CD4-positive, alpha-beta T cell treated with Interferon alpha-2 for 1 hour (primary cell): ENCODE measurements at places on chromosomes 12 and 14.
A peak's percentile ranks its signal among the peaks of the same experiment; 100 is the strongest.

- no peak for DNase-seq
Measured at GRCh38 chr12:18863769-18864500, 126.0 kb downstream of the CAPZA3 start.

DNA sequence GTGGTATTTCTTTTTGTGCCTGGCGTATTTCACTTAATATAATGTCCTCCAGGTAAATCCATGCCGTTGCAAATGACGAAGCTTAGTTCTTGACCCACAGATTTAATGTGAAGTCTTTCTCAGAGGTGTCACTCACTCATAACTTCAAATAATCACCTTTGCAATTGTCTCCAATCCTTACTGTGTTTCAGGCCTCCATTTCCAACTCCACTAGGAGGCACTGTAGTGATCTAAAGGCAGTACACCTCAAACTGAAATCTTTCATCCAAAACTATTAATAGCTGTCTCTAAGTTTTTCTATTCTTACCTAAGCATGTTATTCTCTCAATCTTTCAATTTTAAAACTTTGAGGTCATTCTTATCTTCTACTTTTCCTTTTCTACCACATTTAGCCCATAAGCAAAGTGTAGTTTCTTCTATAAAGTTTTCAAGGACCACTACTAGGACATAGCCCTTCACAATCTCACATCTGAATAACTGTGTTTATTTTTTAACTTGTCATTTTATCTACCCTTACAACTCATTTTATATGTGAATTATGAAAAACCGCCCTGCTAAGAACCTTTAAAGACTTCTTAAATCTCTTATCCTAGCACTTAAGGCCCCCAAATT is 25.5 kb upstream of the FBXO34 start:
- DNase-seq: peak; percentile 65

DNA sequence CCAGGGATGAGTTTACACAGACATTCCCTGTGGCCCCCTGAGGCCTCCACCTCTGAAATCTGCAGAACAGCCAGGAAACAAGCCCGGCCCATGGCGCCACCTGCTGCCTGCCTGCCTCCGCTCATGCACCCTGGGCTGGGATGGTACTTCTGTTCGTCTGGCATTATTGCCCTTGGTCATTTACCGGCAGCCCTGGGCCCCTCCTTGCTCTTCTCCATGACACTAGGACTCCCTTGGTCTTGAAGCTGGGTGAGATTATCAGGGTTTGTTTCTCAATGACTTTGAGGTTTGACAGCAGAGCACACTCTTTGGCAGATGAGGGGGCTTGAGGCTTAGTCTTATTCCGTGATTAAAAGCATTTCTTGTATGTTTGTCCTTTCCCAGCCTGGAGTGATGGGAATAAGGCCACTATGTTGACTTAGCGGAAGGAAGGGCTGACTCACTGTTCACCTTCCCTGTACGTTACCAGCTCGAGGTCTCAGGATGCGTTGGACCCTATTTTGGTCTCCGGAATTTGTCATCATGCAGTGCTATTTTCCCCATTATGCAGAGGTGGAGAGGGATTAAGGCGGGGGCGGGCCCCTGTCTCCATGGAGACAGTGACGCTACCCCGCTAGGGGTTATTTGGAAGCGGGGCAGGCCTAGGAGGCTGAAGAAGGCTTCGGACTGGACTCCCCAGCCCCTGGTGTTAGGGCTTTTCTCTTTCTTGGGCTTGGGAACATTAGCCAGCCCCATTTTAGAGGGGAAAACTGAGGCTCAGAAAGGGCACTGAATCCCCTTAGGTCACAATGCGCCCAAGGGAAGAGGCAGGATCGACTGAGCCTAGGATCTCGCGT is 706 bp upstream of the PEX5 start:
- peak; percentile 60 for DNase-seq

DNA sequence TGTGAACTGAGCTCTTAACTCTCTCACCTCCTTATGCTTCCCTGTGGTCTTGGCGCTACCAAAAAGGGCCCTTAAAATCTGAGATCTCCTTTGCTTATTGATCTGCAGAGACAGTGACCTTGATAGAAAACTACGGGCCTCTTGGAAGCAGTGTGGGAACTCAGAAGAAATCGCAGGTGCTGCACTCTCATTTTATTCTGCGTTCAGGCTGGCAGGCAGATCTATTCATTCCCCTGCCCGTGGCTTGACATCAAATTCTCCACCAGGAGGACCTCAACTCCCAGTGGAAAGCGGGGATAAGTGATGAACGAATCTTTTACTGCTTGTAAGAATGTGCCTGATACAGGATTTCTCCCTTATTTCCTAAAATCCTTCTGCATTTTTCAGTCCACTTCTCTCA is 143.2 kb upstream of the SEL1L start:
- no peak for DNase-seq

GRCh38 chr14:73771848-73772638 is 57.9 kb upstream of the PNMA1 start:
- DNase-seq: peak; percentile 76

GRCh38 chr12:103632554-103633216 is 45.6 kb downstream of the STAB2 start:
- peak; percentile 16 for DNase-seq

GRCh38 chr12:128794661-128795529 is 28.9 kb downstream of the SLC15A4 start:
- peak; percentile 58 for DNase-seq

DNA sequence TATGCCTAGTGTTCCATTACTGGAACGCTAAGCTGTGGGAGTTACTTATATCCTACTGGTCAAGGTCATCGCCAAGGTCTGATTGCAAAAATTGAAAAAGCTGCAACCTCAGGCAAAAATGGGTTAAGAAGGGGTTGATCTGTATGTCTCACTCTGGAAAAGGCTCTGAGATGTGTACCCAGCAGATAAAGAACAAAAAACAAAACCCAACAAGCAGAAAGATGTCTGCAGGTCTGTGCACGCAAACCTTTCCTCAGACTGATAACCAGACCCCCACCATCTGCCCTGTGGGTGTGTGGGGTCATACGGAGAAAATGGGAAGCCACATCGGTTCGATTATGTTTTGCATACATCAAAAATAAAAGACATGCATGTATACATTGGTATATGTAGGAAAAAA is 56.4 kb downstream of the TESC start:
- DNase-seq: no peak

- peak; percentile 87 for DNase-seq
Measured at GRCh38 chr12:49644620-49644994, 21.2 kb downstream of the PRPF40B start.

- peak; percentile 83 for DNase-seq
Measured at GRCh38 chr12:106747973-106748436, 26.5 kb upstream of the RIC8B start.

DNA sequence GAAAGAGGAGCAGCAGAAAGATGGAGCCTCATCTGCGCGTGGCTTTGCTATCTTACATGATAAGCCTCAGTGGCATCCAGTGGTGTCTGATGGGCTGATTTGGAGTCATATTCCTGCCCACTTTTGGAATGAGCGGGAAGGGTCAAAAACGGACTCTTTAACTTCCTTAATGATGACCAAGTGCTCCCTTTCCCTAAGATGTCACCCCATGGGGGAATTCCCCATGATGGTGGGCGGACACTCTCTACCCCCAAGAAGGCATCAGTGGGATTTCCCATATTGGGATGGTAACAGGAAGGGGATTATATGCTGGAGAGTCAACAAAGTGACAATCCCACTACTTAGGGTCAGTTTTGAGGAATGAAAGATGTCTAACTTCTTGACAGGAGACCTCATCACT is 110.9 kb downstream of the GPATCH2L start:
- no peak for DNase-seq

GRCh38 chr12:65188179-65188701 is 18.9 kb downstream of the LEMD3 start:
- no peak for DNase-seq

- no peak for DNase-seq
Measured at GRCh38 chr12:89393551-89394121, 41.3 kb upstream of the DUSP6 start.

DNA sequence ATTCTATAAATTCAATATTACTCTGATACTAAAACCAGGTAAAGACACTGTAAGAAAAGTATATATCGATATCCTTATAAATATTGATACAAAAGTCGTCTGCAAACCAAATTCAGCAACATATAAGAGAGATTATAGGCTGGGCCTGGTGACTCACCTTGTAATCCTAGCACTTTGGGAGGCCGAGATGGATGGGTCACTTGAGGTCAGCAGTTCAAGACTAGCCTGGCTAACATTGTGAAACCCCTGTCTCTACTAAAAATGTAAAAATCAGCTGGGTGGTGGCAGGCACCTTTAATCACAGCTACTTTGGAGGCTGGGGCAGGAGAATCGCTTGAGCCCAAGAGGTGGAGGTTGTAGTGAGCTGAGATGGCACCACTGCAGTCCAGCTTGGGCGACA is 13.5 kb upstream of the TUBA1C start:
- DNase-seq: no peak

GRCh38 chr14:103330536-103330935 is 3.5 kb upstream of the EIF5 start:
- DNase-seq: no peak

DNA sequence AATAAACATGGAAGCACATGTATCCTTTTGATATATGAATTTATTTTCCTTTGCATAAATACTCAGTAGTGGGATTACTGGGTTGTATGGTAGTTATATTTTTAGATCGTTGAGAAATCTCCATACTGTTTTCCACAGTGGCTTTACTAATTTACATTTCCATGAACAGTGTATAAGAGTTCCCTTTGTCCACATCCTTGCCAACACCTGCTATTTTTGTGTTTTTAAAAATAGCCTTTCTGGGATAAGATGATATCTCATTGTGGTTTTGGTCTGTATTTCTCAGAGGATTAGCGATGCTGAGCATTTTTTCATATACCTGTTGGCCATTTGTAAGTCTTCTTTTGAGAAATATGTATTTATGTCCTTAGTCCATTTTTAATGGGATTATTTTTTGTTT is 329.2 kb upstream of the KITLG start:
- DNase-seq: no peak

- DNase-seq: no peak
Measured at GRCh38 chr14:97283426-97283825, 486.2 kb downstream of the VRK1 start.

GRCh38 chr12:133156125-133156690 is 25.1 kb upstream of the ZNF268 start:
- no peak for DNase-seq

DNA sequence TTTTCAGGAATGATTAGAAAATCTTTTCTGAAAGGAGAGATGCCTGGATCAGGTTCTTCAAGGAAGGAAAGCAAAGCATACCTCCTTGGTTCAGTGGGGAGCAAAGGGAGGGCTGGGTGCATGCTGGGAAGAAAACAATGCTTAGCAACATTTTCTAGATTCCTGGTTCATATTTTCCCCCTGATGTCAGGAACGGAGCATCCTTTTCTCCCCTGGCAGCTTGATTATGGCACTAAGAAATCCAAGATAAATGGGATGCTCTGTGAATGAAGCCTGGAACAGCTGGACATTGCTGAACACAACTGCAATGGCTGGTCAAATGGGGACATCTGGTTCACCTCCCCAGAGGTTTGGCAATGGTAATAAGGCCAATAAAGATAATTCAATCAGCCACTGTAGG is 50.9 kb downstream of the KCNA5 start:
- DNase-seq: no peak

DNA sequence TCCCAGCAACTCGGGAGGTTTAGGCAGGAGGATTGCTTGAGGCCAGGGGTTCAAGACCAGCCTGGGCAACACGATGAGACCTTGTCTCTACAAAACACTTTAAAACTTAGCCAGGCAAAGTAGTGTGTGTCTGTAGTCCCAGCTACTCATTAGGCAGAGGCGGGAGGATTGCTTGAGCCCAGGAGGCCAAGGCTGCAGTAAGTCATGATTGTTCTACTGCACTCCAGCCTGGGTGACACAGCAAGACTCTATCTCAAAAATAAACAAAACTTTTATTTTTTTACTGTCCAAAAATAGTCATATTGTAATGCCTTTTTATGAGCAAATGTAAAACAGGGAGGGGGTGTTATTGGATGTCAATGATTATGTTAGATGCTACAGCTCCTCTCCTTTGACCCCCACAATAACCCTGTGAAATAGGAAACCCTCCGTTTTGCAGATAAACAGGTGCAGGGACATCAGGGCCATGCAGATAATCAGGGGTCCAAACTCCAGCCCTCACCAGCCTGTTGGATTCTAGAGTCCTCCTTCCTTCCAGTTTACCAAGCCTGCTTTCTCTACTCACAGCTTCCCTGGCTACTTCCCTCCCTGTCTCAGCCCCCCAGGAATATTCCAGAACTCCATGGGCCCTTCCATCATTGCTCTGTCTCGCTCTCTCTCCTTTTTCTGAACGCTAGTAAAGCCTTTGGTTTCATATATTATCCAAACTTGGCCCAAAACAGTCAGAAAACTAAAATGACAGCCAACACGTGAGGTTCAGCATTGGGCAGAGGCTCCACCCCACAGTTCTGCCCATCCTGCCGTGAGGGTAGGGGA is 5.9 kb upstream of the FBLN5 start:
- no peak for DNase-seq

DNA sequence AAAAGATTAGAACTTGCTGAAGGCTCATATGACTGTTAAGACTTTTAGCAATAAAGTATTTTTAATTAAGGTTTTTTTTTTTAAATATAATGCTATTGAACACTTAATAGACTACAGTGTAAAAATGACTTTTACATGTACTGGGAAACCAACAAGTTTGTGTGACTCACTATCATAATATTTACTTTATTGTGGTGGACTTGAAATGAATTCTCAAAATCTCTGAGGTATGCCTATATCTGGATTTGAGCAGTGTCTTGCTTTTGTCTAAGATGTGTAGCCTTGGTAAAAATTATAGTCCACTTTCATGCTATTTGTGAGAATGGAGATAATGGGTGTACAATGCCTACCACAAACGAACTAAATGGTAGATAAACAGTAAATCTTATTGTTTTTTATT is 33.9 kb upstream of the NAV3 start:
- DNase-seq: no peak

GRCh38 chr14:94180655-94181271 is 6.6 kb downstream of the PPP4R4 start:
- no peak for DNase-seq

- no peak for DNase-seq
Measured at GRCh38 chr12:11654338-11654737, 4.9 kb downstream of the ETV6 start.

DNA sequence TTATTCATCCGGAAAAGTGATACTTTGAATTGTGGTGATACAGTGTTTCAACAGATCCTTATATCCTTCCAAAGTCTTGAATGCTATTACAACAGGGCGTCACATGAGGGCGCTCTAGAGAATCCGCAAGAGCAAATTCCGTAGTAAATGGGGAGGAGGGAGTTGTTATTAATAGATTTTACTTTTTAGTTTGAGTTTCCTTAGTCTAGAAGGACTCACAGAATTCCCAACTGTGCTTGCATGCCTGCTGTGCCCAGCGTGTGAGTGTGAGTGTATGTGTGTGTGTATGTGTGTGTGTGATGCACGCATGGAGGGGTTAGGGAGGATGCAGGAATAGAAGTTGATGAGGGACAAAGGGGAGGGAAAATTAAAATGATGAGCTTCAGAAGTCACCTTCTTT is 375.3 kb downstream of the C12orf75 start:
- DNase-seq: no peak
